ENCODE measurements at places on chromosomes 11 and 22.

DNA sequence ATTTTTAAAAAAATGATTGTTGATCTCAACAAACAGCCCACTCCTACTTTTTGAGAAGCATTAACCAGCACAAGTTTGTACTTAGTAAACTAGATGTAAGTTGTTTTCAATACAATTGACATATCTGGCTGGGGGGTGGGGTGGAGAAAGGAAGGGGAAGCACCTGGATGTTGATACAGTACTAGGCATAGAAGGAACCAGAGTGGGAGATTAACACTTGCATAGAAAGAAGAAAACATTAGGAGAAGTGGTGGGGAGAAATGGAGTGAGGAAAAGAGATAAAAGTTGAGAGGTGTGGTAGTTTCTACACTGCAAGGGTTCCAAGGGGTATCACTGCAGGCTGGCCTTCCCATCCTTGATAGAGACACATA is 10.6 kb upstream of the GAB2 start:
- DNase-seq, result no peak

- DNase-seq, result no peak
Observed at GRCh38 chr11:92865352-92865751, 104.1 kb upstream of the MTNR1B start.

- DNase-seq, result no peak
Observed at GRCh38 chr11:37849706-37850105, 1251.7 kb upstream of the RAG2 start.

- no peak for DNase-seq
Observed at GRCh38 chr11:58927393-58928106, 11.7 kb upstream of the GLYATL1 start.

- no peak for DNase-seq
Observed at GRCh38 chr11:70191495-70192140, 11.5 kb upstream of the FADD start.

DNA sequence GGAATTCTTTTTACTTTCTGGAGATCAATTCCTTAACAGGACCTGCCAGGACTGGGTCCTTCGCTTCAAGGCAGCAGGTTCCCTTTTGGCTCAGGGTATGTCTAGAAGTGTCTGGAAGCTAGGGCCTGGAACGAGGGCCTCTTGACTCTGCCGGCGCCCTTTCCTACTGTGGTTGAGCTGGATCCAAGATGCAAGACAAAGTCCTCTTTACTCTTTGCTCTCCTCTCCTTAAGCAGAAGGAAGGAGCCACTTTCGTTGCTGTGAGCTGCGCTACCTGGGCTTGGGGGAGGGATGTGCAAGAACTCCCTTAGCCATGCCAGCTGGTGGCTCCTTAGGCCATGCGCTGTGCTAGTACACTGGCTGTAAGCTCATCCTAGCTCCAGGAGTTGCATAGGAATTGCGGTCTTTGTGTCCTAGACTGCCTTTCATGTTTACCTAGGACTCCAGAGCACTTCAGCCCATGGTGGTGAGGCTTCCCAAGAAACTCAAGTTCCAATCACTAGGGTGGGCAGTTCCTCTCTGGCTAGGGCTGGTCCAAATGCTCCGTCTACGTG is 18.1 kb downstream of the GLB1L2 start:
- DNase-seq, result no peak

DNA sequence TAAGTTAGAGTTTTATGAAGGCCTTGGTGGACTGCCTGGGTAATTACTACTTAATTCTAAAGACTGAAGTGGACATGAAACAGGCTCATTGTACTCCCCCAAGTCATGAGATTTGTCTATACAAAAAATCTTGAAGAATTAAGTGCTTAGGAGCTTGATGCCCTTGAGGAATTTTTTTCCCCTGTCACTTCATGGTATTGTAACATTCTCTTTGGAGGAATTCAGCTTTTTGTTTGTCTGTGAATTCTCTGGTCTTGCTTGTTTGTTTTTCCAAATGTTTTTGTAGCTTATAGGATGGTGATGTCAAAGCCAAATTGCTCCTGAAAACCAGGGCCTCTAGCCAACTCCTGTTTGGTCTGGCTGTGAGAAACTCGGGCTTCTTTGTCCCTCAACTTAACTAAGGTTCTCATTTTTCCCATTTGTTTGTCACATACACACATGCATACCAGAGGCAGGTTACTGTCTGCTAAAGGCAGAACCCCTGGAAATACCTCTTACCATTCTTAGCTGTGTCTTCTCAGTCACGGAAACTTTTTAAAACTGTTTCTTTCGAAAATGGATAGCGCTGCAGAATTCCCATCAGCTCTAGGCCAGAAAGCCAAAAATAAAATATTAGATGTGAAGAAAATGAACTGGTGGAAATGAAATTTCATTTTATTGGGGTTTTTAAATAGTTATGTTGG is 66.9 kb downstream of the AMOTL1 start:
- no peak for DNase-seq

DNA sequence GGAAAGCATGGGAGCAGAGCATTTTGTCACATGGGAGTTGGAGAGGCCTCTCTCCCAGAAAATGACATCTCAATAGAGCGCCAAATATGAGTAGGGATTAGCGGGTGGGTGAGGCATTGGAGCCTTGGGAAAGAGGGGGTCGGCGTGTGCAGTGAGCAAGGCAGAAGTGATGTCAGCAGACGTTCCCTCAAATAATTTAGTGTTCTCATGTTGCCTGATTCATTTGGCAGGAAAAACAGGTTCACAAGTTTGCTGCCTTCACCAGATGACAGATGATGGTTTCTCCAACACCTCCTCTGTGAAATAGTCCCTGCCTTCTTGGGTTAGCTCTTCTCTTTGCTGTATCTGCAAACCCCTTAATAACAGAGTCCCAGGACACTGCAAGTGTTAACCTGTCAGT is 118.5 kb upstream of the ARHGAP20 start:
- no peak for DNase-seq

GRCh38 chr11:122115524-122116379 is at the start of gene BLID:
Gene BLID (minus strand): TSS chr11:122116215. CDS start chr11:122115922, 293 bp downstream.
- no peak for DNase-seq

GRCh38 chr11:114606003-114606801 is 10.6 kb upstream of the NXPE4 start:
- DNase-seq, result no peak

GRCh38 chr11:105244160-105244825 is 104.7 kb upstream of the CARD18 start:
- DNase-seq, result no peak

GRCh38 chr22:49795521-49795920 is 32.2 kb downstream of the BRD1 start:
- DNase-seq, result no peak

Data from activated CD8-positive, alpha-beta memory T cell treated with anti-CD3 and anti-CD28 coated beads for 4 hours (primary cell).